Mammary epithelial cell (primary cell): ENCODE measurements at places on chromosomes 4 and X.

GRCh38 chrX:2387614-2388239, 113.0 kb downstream of the DHRSX start:
- no peak for DNase-seq

DNA sequence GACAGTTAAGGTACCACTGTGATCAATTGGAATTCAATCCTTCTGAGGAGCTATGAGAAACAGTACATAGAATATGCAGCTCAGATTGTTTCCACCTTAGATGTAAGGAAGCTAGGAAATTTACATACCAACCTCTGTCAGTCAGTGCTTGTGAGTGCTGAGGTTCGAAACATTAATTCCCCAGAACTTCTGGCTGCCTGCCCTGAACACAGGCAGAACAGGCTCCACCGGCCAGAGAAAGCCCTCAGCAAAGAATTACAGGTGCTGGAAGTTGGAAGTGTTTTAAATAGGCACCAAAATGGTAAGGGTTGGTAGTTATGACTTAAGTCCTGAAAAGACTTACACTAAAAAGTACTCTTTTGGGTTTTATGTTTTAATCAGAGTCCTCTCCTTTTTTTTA, 651.8 kb downstream of the C4orf33 start:
- no peak for DNase-seq

DNA sequence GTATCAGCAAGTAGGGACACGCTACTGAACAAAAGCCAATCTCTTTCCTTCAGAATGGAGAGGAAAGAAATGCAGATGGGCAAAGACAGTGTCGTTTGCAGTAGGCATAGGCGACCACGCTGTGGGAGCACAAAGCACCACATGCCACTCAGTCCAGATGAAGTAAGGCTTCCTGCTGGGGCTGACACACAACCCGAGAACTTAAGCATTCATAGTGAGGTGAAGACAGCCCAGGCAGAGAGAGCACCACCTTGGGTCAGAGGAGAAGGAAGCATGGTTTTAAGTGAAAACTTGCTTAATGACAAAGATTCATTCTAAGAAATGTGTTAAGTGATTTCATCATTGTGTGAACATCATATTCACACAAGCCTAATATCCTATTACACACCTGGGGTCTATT, 238.8 kb downstream of the MGST2 start:
- DNase-seq, result no peak

- no peak for DNase-seq
These were observed 92.3 kb downstream of the UCHL1 start for GRCh38 chr4:41349021-41349420.

DNA sequence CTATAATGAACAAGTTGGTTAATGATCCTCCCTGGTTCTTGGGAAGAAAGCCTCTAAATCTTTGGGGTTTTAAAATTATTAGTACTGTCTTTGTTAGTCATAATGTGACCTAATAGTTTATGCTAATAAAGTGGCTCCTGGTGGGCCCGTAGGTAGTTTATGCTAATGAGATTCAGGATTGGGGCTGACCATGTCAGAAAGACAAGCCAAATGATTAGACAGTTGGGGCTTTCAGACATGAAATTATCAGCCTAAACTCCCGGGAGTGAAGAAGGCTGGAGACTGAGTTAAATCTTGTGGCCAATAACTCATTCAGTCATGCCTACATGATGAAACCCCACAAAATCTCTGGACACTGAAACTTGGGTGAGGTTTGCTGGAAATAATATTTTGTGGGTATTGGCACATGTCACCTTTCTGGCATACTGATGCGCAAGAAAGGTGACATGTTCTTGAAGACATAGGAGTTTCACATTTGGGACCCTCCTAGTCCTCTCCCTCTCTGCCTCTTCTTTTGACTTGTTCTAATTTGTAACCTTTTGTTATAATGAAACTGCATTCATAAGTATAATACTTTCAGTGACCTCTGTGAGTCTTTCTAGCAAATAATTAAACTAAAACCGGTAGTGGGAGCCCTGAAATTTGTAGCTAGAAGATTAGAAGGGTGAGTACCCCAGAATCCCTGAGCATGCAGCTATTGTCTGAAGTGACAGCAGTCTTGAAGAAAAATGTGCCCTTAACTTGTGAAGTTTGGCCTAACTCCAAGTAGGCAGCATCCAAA, 196.8 kb upstream of the FSTL5 start:
- no peak for DNase-seq
